Activated T-cell treated with anti-CD3 and anti-CD28 coated beads, Interleukin-2, amount 50 U/mL, for 1 hour (primary cell): ENCODE measurements at places on chromosomes 4 and X.

DNA sequence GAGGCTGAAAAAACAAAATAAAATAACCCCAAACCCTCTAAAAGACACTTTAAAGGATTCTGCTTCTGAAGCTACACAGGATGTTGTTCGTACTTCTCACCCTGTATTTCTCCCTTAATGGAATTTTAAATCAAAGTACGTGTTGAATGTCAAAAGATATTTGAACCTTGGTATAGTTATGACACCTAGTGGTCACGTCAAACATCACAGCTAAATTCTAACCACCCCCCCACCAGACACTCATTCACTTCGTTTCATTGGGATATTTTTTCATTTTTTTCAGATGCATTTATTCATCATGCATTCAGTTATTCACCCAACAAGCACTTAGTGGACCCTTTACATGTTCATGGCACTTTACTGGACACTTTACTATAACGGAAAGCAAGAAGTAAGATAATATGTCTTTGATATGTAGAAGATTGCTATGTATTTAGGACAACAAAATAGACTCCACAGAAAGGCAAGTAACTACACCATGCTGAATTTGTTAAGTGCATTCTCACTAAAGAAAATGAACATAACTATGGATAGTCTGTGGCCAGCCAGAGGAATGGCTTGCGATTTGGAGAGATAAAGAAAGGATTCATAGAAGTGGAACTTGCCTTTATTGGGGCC is 62.5 kb upstream of the GPR174 start:
- no peak for DNase-seq

- DNase-seq = no peak
These were observed 127.9 kb upstream of the PPP3CA start for GRCh38 chr4:101475246-101475645.

DNA sequence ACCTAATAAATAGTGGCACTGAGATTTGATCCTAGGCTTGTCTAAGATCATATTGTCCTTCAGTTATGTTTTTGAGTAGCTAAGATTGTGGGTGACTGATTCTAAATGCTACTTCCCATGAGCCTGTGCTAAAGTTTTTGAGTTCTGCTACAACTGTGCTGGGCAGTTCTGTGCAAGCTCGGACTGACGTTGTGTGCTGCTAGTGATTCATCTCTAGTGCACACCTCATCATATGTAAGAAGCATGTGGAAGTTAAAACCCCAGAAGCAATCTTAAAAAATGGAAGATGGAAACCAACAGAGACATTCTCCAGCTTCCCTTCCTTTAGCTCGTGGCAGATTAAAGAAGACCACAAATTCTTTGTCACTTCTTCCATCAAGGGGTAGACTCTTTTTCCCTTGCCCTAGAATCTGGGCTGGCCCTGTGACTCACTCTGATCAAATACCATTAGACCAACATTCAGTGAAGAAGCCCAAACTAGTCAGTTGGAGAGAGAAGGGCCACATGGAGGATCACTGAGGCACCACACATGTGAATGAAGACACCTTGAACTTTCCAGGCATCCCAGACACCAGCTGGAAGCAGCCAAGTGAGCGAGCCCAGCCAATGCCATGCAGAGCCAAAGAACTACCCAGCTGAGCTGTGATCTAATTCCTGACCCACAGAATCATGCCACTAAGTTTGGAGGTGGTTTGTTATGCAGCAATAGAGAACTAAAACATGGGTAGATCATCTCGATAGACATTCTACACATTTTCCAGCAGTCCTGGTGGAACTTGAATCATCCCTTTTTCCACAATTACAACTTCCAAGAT is 16.8 kb downstream of the ARHGAP6 start:
- DNase-seq = no peak

DNA sequence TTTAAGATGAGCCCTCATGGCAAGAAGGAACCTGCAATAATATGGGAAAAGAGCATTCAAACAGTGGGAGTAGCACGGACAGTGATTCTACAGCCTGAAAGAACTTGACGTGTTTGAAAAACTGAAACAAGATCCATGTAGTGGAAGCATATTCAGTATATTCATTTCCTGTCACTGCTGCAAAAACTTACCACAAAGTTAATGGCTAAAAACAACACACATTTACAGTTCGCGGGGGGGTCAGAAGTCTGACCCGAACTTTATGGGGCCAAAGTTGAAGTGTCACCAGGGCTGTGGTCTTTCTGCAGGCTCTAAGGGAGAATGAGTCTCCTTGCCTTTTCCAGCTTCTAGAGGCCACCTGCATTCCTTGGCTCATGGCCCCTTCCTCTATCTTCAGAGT is 52.6 kb upstream of the ARX start:
- no peak for DNase-seq

DNA sequence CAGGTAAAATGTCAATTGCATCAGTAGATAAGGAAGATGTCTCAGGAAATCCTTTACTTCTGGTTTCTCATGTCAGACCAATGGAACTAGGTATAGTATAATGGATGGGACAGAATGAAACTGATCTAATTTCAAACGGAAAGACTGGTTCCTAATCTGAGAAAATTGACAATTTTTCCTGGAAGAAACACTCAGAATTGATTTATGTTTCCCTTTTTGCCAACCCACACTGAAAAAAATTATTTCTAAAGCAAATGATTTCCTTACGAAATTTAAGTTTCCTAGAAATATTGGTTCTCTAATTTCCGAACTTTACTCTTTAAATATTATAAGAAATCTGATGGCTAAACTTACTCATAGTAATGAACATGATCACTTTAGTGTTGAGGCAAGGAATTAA is 19.1 kb downstream of the PPAT start:
- DNase-seq = no peak

DNA sequence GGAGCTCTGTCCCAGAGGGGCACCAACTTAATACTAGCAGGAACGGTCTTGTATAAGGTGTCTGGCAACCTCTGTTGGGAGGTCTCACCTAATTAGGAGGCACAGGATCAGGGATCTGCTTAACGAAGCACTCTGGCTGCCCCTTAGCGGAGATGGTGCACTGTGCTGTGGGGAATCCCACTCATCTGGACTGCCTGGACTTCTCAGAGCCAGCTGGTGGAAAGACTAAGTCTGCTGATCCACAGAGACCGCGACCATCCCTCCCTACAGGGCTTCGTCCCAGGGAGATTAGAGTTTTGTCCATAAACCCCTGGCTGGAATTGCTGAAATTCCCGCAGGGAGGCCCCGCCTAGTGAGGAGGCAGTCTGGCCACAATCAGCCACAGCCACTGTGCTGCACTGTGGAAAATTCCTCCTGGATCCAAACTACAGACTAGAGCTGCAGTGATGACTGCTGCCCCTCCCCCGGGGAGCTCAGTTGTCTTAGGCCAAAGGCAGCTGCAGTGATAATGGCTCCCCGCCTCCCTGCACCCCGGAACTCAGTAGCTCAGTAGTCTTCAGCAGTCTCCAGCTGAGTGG is 22.0 kb upstream of the ZCCHC4 start:
- no peak for DNase-seq

DNA sequence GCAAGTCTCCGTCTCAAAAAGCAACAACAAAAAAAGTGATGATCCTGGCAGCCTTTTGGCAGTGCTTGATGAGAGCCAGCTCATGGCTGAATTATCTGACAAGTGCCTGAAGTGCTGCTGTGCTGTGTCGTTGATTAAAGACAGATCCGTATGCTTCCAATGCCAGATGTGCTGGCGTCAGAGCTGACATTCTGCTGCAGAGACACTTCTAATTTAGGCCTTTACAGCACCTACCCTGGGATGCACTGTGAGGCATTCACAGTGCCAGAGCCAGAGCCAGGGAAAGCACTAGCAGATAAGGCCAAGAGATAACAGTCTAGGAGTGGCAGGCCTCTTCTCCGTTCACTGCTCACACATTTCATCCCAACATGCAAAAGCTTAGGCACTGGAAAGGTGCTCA is 995.5 kb downstream of the RAB28 start:
- DNase-seq = no peak

DNA sequence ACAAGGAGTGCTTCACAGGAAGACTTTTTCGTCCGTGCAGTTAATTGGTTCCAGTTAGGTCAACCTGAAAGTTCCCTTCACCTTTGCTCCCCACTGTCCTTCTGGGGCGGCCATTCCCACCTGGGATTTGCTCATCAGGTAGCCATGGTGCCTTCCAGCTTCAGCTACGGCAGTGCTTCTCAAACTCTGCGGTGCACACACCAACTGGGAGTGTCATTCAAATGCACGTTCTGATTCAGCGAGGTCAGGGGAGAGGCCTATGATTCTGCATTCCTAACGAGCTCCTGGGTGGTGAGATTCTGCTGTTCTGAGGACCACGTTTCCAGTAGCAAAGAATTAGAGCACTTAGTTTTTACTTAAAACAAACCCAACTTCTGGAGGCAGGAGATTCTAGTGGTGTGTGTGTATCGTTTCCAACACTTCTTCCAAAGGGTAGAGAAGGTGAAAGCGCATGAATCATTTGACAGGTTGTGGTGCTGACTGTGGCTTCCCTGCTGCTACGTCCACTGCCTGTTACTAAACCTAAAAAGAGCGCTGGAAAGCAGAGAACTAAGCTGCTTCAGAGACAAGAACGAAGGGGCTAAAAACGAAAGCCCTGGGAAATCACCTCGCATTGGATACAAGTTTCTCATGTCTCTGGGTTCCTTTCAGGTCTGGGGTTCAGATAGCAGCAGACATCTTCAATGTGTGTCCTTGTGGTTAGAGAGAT is 4.7 kb upstream of the HELT start:
- no peak for DNase-seq

- DNase-seq = no peak
These were observed 306.4 kb downstream of the PTTG2 start for GRCh38 chr4:38266616-38267015.

DNA sequence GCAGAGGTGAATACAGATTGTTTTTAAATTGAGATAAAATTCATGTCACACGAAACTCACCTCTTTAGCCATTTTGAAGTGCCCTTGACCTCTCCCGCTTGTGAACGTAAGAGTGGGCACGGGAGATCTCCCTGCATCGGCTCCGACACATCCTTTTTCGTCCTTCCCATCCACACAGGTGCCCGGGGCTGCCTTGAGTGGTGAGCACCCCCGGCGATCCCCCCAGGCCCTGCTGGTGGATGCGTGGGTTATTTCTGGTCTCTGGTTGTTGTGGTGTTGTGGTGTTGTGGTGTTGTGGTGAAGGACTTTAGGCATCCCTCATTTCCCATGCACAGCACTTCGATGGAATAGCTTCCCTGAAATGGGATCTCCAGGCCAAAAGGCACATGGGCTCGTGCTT is 46.1 kb downstream of the PSAPL1 start:
- DNase-seq = no peak

GRCh38 chr4:111018216-111018615 is 395.3 kb upstream of the PITX2 start:
- DNase-seq = no peak

DNA sequence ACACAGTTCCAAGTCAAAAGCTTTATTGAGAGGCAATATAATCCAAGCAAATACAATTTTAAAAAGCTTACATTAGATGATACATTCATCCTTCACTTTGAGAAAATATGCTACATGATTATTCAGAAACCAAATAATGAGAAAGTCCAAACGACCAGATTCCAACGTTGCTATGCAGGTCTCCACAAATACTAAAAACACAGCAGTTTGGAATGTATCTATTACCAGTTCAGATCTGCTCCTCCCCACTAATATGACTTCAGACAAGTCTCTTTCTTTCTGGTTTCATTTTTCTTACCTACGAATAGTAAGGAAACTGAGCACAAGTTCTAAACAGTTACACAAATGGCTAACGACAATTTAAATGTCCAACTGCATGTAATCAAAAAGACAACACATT is 9.5 kb downstream of the NAF1 start:
- no peak for DNase-seq

DNA sequence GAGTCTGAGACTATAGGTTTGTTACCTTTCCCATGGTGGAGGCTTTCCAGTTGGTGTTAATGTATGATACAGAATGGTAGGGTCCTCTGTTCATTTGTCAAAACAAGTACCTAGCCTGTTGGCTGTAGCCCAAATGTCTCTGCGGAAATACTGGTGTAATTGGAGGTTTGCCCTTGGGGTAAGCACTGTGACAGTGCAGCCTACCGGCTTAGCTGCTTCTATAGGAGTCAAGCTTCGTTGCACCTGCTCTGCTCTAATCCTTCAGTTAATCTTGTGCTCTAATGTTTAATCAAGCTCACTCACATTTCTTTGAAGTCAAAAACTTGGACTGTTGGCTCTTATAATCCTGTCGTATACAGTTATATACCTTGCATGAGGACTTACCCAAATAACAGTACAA is 203.4 kb downstream of the CCNG2 start:
- no peak for DNase-seq

- peak; percentile 70 for DNase-seq
These were observed 651 bp upstream of the SAP30 start for GRCh38 chr4:173370130-173370476.

GRCh38 chr4:1177274-1178141 is 5.1 kb upstream of the SPON2 start:
- DNase-seq = peak; percentile 45

- DNase-seq = no peak
These were observed 67.0 kb upstream of the TSPAN7 start for GRCh38 chrX:38494239-38494823.

DNA sequence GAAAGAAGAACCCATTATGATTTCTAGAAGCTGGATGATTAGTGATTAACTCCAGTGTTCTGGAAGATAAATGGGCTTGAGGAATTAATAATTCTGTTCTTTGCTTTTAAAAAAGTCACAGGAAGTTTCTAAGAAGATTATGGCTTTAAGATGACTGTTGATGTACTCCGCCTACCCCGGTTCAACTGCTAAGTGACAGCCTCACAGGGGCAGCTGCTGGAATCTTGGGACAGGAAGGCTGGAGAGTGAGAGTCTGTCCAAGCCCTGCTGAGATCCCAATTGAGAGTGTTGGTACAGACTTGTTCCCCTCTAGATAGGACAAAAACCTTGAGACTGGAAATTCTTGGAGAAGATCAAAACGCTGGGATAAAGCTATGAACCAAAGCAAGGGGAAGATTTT is 37.3 kb downstream of the NPY1R start:
- no peak for DNase-seq

DNA sequence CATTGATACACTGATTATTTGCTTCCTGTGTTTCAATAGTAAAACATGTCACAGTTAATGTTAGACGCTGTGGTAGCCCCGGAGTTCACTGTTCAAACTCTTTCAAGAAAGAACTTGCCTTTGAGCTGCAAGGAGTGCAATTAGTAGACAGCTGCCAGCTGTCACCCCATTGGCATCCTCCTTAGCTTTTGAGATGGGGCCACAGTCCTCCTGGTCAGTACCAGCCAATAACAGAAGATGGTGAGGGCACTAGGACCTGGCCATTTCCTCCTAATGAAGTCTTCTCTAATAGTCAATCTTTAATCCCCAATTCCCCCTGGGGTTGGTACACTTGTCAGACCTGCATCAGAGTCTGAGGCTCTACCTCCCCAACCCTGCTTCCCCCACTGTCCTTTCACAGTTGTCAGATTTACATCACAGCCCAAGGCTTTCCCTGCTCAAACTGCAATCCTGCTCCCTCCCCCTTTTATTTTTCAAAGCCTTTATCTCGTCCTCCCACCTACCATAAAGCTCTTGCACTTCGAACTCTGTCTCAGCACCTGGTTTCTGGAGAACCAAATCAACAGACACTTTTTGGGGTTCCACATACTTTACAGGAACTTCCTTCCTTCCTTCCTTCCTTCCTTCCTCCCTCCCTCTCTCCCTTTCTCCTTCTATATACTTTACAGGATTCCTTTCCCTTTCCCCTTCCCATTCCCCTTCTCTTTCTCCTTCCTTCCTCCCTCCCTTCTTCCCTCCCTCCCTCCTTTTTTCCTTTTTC is 182.0 kb downstream of the RASL11B start:
- DNase-seq = no peak

- DNase-seq = no peak
These were observed 190.1 kb upstream of the C1QTNF7 start for GRCh38 chr4:15237648-15238230.

- DNase-seq = no peak
These were observed 11.0 kb downstream of the SLC25A31 start for GRCh38 chr4:127741247-127741646.

- no peak for DNase-seq
These were observed 95.7 kb downstream of the SHISA3 start for GRCh38 chr4:42492962-42493361.
